IMR-90 (cell line): ENCODE measurements at places on chromosomes 7 and 10. TPM values are rescaled to one million over a fixed set of nuclear protein-coding genes. Genes with fewer than 3 reads are reported as not detected.
A peak's percentile ranks its signal among the peaks of the same experiment; 100 is the strongest.

SH2B2 gene
- 0.36 and 0.56 TPM in 2 replicates for total RNA-seq

- DNase-seq, result no peak
Measured at GRCh38 chr7:1409555-1409954, 49.7 kb downstream of the MICALL2 start.

NOM1 gene
- total RNA-seq, result 15.4 and 16.4 TPM in 2 replicates

CDC14C gene
- under 0.01 TPM in 2 replicates for total RNA-seq

TRIP6 gene
- 36.4 and 39.2 TPM in 2 replicates for total RNA-seq

DNA sequence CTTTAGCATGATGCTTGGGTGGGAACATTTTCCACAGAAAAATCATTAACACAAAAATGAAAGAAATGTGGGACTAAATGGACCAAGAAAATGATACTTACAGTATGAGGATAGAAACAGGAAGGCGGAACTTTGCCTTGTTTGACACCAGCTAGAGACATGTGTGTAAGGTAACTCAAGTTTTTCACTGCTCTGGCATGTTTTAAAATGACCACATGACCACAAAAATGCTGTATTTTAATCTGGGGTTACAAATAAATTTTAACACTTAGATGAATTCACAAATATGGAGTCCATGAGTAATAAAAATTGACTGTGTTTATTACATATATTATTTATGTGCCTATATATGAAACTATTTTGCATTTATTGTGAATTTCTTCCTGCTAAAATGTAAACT is 100.9 kb upstream of the PHYHIPL start:
- no peak for DNase-seq

DNA sequence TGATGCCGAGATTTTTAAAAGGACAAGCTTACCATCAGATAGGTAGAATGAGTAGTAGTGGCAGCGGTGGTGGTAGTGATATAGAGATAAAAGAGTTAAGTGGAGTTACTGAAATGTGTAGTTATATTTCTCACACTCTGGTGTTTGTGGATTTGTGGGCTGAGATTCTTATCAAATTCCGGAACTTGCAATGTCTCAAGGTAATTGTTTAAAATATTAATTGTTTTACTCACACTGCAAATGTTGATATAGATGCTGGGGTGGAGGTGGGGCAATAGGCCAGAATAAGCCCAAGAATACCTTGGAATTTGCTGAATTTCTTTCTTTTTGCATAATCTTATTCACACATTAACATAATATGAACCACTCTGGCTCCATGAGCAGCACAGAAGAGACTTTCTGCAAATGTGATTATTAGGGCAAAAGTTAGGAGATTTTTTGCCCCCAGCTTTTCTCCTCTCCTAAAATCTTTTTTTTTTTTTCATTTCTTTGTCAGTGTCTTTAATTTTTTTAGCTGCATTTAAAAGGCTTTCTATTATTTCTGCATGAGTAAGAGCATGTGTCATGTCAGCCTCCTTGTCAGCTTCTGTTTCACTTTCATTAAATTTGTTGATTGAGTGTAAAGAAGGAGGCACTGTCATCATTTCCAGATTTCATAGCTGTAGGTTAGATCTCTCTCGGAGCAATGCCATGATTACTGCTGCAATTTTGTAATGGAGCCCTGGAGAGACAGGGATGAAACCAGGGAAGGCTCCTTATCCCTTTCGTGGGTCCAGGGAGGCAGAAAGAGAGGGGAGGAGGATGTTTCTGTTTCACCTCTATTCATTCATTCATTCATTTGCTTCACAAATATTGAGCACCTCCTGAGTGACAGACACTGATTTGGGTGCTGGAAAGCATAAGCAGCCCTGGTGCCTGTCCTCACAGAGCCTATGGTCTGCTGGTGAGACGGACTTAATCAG is 13.1 kb upstream of the SGMS1 start:
- DNase-seq, result peak; percentile 30

- no peak for DNase-seq
Measured at GRCh38 chr7:44374007-44374763, 48.8 kb upstream of the CAMK2B start.

DNA sequence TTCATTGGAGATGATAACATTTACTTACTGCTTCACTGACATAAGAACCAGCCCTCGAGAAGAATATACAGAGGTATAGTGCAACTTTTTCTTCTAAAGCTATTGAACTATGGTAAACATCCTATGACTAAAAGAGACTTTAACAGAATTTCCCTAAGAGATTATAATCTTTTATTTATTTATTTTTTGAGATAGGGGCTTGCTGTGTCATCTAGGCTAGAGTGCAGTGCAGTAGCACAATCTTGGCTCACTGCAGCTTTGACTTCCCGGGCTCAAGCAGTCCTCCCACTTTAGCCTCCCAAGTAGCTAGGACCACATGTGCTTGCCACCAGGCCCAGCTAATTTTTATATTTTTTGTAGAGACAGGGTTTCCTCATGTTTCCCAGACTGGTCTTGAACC is 258.5 kb upstream of the FERD3L start:
- peak; percentile 32 for DNase-seq

DNA sequence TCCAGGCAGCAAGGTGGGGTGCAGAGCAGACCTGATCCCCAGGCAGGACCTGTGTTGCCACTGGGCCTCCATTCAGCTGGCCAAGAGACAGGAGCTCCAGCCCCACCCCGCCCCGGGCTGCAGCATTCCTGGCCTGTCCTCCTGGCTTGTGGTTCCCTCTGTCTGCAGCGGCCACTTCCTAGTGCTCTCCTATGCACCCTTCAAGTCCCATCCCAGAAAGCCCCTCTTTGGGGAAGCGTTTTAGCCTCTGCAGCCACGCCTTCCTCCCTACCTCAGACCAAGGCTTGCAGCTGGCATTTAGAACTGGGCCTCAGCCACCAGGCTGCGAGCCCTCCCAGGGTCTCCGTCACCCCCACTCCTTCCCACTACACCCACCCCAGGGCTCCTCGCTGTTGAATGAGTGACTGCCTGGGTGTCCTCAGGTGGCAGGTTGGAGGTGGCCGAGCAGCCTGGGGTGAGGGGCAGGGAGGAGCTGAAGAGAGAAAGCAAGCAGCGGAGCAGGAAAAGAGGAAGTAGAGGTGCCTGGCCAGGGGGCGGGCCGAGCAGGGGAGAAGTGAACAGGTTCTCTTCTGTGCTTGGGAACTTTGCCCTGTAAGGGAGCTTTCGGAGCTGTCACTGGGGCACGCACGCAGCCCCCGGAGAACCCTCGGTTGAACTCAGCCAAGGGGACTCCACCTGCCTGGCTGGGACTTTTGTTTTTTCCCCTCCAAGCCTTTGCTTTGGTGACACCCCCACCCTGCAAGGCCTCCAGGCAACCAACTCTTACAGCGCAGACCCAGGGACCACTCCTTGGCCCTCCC is 109.1 kb upstream of the TNRC18 start:
- DNase-seq, result no peak

DNA sequence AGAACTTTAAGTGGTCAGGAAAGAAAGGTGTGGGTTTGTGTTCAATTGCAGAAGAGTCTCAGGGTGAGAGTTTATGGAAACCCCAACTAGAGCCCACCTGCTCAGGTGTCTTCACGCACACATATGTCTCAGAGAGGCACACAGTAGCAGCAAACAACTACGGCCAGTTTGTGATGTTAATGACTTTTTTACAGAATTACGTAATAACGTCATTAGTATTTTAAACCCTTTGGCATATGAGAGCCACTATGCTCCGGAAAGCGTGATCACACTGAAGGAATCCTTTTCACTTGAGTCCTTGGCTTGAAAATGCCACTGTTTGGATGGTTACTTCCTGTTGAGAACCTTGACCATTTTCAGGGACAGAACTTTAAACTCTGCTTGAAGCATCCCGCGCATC is 204.0 kb downstream of the PTPRN2 start:
- DNase-seq, result no peak

- peak; percentile 2 for DNase-seq
Measured at GRCh38 chr7:29564496-29565223, 1.0 kb downstream of the PRR15 start.

DNA sequence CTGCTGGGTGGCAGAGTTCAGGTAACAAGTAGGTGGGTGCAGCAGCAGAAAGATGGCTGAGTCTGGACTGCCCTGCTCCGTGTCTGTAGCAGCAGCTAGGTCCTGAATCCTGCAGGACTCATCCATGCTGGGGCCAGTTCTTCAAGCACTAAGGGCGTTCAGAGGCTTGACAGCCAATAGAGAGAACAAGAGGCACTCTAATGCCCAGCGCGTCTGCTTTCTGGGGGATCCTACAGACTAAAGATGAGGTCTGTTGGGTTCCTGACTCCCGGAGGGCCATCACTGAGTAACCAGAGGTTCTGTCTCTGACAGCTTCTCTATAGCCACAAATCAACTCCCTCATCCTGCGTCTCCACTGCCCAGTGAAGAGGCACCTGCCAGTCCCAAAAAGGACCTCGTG is 125.5 kb downstream of the PTPN20 start:
- DNase-seq, result no peak

ZC3HAV1L gene
- total RNA-seq, result 4.5 and 4.7 TPM in 2 replicates

DNA sequence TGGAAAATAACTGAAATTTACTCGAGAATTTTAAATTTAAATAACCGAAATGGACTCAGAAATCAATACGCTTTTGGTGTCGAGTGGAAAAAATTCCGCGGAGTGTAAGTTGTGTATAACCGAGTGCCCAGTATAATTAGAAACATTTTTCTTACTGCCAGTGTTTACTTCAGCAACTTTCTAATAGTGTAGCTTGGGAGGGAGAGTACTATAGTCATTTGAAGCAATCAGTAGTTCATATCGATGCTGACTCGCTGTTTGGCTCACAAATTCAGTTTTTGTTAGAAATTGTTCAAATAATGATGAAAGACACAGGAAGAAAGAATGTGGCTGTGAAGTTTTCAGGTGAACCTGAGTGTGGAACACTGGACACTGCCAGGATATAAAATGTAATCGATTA is 658.6 kb upstream of the FOXK1 start:
- no peak for DNase-seq

DNA sequence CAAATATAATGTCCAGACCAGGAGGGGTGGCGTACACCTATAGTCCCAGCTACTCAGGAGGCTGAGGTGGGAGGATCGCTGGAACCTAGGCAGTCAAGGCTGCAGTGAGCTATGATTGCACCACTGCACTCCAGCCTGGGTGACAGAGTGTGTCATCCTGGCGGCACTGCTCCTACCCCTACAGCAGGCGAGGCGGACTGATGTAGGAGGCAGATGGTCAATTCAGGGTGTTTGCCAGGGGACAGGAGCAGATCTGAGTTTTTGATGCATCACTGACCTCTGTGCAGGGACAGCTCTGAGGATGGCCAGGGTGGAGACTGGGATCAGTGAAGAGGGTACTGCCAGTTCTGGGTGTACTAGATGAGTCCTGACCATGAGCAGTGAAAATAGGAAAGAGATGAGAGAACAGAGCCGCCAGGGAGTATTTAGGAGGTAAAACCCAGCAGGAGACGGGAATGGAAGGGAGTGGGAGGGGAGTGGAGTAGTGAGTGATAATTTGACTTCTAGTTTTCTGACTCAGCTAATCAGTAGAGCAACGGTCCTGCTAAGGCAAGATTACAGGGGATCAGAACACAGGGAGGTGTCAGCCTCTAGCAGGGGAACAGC is 75.3 kb downstream of the HIP1 start:
- no peak for DNase-seq

DNA sequence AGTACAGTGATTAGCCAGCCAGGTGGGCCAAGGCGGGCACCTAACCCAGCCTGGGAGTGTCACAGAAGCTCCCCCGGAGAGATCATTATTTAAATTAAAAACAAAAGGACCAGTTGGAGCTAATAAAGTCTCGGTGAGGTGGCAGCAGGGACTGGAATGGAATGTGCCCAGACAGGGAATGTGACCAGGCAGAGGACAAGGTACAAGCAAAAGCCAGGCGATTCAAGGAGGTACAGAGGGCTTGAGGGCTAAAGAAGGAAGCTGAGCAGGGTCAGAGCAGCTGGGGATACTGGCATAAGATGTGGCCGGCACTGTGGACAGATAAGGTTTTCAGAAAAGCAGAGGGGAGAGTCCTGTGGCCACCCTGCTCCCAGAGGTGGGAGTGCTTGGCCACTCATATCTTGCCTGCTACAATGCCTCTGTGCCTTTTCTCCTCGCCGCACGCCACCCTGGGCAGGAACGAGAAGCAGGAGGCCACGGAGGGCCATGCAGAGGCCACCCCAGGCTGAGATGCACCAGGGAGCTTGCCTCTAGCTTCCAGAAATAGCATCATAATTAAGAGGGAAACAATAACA is 13.2 kb downstream of the TMEM273 start:
- DNase-seq, result no peak

AHR gene
- total RNA-seq, result 55.2 and 67.2 TPM in 2 replicates

ANTXRL gene
- not detected in 2 replicates for total RNA-seq
